ENCODE measurements at places on chromosomes 3 and 15.

DNA sequence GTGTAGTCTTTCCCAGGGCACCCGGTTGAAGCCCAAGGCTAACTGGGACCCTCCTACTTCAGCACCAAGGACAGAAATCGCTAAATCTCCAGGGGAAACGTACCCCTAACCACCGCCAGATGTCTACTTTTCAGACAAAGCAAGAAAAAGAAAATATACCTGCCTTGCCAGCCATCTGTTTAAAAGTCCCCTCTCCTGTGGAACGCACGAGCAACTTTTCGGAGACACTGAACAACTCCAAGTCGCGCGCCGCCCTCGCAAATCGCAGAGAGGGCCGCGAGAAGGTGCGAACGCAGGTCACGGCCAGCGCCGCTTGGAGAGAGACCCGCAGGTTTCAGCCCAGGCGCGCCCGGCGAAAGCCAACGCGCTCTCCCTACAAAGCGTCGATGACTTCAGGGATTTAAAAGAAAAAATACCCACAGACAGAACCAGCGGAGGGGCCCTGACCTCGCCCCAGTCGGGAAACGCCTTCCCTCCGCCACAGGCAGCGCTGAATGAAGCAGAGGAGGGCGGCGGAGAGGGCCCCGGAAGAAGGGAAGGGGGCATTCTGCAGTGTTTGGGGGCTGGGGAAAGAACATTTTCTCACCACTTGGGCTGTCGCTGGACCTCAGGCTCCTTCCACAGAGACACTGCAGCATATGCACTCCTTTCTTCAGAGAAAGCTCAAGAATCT lies 213.1 kb downstream of the FGF12 start:
- peak; percentile 6 for DNase-seq

- DNase-seq = no peak
Measured at GRCh38 chr3:180332608-180333007, 269.4 kb upstream of the TTC14 start.

GRCh38 chr3:127370906-127371305 lies 83.1 kb upstream of the PRR20G start:
- no peak for DNase-seq

DNA sequence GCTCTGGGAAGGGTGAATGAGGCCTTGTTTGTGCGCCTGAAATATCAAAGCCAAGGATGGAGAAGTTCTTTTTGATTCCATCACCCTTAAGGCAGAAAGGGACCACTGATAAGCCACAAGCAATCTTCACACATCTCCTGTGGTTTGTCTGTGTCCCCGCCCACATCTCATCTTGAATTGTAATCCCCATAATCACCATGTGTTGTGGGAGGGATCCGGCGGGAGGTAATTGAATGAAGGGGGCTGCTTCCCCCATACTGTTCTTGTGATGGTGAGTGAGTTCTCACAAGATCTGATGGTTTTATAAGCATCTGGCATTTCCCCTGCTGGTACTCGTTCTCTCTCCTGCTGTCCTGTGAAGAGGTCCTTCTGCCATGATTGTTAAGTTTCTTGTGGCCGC lies 329.6 kb upstream of the RGMA start:
- DNase-seq = no peak

DNA sequence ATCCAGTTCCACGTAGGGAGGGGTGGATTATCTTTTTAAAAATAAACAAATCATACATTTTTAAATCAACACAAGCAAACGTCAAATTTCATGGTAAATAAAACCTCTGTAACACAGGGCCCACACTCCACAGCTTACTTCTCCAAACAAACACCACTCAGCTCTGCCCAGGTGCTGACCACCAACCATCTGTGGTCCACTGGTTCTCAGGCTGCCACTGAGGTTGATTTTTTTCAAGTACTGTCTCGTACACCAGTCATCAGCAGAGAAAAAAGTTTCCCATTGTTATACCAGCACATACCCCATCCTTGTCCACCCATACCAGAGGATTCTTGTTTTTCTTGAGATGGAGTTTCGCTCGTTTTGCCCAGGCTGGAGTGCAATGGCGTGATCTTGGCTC lies 32.4 kb downstream of the CHSY1 start:
- DNase-seq = no peak

DNA sequence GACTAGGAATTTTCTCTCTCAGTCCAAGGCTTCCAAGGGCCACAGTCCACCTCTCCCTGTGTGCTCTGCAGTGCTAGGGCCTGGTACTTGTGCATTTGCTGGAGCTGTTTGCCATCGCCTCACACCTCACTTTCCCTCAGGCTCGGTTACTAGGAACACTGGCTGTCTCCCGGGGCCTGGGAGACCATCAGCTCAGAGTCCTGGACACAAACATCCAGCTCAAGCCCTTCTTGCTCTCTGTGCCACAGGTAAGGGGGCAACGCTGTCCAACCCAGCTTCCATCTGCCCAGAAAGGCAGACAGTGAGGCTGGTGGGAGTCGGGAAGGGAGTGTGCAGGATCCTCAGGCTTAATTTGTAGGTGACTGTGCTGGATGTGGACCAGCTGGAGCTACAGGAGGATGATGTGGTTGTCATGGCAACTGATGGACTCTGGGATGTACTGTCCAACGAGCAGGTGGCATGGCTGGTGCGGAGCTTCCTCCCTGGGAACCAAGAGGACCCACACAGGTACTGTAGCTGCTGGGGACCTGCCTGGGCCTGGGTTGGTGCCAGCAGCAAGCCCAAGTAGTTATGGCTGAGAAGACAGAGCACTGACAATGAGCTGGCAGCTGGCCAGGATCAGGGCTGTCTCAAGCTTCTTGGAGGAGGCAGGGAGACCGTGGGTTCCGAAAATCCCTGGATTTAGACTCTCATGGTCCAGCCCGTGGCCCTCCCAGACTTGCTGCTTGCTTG lies 3.4 kb downstream of the PPM1M start:
- DNase-seq = no peak

DNA sequence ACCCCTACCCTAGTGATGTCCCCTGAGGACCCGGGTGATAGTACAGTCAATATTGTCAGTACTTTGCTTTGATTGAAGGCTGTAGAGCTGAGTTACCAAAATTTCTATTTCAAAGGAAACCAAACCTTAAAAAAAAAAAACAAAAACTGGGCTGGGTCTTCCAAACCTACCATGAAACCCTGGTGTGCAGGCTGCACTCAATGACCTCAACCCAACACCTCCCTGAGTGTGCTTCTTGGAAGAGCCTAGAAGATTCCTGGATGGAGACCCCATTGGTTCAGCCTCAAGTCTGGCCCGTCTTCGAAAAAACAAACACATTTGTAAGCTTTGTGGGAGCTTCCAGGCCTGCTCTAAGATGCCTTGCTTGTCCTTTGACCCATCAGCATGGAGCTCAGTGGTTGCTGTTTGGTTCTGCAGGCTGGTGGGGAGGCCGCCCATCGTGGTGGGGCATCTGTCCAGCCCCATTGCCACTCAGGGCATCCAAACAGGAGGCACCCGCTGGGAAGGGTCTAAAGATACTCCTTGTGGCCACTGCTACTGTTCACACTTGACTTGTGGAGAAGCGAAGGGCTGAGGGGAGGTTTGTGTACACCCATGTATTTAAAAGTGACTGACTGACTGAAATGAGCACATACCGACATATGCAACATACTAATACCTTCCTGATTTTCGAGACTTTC lies 32.2 kb downstream of the CRTAP start:
- no peak for DNase-seq

GRCh38 chr15:48479751-48480150 lies 148.5 kb downstream of the DUT start:
- no peak for DNase-seq

DNA sequence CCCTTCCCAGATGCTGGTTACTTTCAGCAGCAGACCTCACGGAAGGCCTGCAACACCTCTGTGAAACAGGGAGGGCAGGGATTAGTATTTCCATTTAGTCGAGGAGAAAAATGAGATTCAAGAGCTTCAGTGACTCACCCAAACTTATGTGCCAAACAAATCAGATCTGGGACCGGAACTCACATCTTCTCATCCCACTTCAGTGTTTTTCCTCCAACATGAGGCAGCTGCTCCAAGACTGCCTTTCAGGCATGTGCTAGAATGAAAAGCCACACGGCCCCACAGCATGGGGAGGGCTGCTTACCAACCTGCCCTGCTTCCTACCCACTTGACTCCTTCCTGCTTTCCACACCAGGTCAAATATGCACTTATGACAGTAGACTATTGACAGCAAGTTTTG lies 129.4 kb upstream of the SLC24A5 start:
- DNase-seq = no peak

DNA sequence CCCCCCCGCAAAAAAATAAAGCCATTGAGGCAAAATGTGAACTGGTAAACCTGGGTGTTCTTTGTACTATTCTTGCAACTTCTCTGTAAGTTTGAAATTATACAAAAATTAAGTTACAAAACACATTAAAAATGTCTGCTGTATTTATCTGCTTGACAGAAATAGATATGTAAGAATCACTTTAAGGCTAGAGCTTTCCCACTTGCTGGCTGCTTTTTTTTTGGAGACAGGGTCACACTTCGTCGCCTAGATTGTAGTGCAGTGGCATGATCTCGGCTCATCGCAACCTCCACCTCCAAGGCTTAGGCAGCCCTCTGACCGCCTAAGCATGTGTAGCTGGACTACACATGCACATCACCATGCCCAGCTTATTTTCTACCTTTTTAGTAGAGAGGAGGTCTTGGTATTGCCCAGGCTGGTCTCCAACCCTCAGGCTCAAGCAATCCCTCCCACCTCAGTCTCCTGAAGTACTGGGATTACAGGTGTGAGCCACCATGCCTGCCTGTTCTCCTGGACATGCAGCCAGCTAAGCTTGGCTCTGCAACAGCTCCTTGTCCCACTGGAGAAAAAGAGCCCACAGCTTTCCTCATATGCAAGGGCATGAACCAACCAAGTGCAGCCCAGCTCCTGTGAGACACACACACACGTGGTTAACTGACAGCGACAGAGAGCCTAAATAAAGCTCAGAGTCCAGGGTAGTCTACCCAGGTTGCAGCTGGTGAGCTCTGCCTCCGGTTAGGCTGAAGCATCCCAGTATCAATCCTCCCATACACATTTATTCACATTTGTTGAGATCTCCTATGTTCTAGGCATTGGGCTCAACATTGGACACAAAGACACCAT lies 4.5 kb downstream of the RPS17 start:
- DNase-seq = no peak

DNA sequence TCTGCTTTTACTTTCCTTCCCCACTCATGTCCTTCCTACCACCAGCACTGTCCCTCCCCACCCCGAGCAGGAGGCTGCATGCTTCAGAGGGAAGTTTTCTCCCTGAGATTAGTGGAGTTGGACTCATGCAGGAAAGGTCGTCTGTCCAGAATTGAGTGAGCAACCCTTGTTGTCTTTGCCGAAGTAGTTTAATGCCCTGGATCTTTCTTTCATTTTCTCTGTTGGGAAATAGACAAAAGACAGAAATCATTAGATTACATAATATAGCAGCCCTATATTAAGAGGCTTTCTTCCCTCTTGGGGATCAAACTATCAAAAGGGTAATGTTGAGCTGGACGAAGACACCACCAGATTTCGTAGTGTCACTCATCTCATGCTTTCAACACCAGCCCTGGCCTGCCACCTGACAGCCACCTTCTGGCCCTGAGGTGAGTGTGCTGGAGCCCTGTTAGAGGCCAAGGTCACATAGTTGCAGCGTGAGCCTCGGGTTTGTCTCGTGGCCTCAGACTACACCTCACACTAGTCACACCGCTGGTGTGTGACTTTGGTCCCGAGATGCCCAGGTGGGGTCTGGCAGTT lies 231.0 kb downstream of the ITPR1 start:
- DNase-seq = no peak

DNA sequence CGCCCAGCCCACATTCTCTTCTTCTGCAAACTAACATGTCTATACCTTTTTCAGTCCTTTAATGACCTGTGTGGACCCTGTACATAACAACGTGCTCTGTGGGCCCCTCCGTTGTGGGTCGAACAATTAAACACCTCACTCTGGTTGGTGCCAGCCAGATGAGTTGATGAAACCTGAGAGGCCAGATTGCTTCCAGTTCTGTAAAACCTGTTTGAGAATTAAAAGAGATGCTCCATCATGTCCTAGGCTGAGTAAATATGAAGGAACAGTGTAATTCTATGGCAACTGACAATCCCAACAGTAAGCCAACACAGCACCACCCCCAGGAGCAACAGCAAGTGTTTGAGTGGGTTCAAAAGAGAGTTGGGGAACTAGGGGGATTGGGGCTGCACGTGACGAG lies 5.7 kb upstream of the THBS1 start:
- DNase-seq = no peak

GRCh38 chr3:138219255-138219654 lies 32.2 kb downstream of the ARMC8 start:
- DNase-seq = peak; percentile 56
